ENCODE measurements at places on chromosomes 12 and 14. TPM values are rescaled to one million over a fixed set of nuclear protein-coding genes. Genes with fewer than 3 reads are reported as not detected.

- DNase-seq: no peak
- H3K36me3 ChIP-seq: no peaks in the 10 kb centered on the region
- H3K4me3 ChIP-seq: no peak overlapping the region
- H3K4me1 ChIP-seq: no peaks in the 10 kb centered on the region
Observed at GRCh38 chr14:96271421-96271762, 15.4 kb downstream of the BDKRB1 start.

Gene SLC38A2
- 216 TPM for total RNA-seq

Gene NTN4
- total RNA-seq: 0.17 TPM

DNA sequence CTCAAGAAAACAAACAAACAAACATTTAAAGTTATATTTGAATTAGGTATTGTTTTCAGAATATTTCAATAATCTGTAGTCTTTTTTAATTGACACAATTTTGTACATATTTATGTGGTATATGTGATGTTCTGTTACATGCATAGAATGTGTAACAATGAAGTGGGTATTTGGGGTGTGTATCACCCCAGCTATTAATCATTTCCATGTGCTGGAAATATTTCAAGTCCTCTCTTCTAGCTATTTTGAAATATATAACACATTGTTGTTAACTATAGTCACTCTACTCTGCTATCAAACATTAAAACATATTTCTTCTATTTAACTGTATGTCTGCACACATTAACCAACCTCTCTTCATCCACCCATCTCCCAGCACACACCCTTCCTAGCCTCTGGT, 32.0 kb upstream of the SIX1 start:
- no peak overlapping the region for H3K27ac ChIP-seq
- peaks cover 5% of the 10 kb centered on the region for H3K27me3 ChIP-seq
- no peaks in the 10 kb centered on the region for H3K36me3 ChIP-seq
- no peak for DNase-seq
- no peak overlapping the region for H3K4me3 ChIP-seq

DNA sequence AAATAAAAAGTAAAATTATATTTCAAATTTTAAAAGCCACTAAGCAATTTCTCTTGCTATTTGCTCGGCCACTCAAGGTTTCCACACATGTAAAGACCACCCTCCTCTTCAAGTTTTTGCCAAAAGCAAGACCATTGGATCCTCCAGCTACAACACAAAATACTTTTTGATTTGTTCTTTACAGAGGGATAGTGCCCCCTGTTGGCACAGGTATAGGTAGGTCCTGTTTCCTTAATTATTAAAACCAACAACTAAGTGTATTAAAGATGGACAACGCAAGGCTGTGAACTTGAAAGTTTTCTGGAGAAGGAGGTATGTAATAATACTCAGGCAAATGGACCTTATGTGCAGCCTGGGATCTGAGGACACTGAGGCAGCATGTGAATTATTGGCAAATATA, 23.8 kb downstream of the ATP6V1D start:
- no peaks in the 10 kb centered on the region for H3K27me3 ChIP-seq
- peaks cover 37% of the 10 kb centered on the region for H3K36me3 ChIP-seq
- H3K4me1 ChIP-seq: no peaks in the 10 kb centered on the region
- no peak overlapping the region for H3K4me3 ChIP-seq
- H3K27ac ChIP-seq: no peak overlapping the region

- peaks cover 43% of the 10 kb centered on the region for H3K36me3 ChIP-seq
- H3K27ac ChIP-seq: no peak overlapping the region
- H3K27me3 ChIP-seq: no peaks in the 10 kb centered on the region
- H3K4me1 ChIP-seq: no peaks in the 10 kb centered on the region
- no peak overlapping the region for H3K4me3 ChIP-seq
- DNase-seq: no peak
Observed at GRCh38 chr14:71651228-71651627, 281.0 kb upstream of the RGS6 start.

Measured in activated CD4-positive, alpha-beta T cell treated with anti-CD3 and anti-CD28 coated beads, Interleukin-2, amount 10 ng/mL, durations not matched to agents 7 days and 5 days (primary cell).